ENCODE measurements at places on chromosomes 5 and 9.

- no peak for DNase-seq
Measured at GRCh38 chr9:116152390-116152789, 1.2 kb upstream of the PAPPA start.

- no peak for DNase-seq
Measured at GRCh38 chr9:6428940-6429889, 16.2 kb downstream of the UHRF2 start.

DNA sequence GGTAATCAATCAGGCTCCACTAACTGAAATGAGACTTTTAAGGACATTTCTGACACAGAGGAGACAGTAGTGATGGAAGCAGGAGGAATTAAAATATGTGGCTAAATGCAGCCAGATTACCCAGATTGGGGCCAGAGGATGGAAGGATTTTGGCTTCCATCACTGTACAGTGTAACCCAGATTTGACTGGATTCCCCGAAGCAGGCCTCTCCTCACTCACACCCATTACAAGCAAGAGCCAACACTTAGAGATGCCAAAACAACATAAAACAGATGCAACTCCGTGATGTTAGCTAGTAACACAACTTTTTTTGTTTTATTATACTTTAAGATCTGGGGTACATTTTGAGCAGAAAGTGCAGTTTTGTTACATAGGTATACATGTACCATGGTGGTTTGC, 17.6 kb downstream of the TEK start:
- no peak for DNase-seq

- no peak for DNase-seq
Measured at GRCh38 chr5:168557389-168557788, 21.8 kb downstream of the PANK3 start.

GRCh38 chr5:43073597-43074546, 33.8 kb upstream of the ANXA2R start:
- peak; percentile 33 for DNase-seq

- DNase-seq: no peak
Measured at GRCh38 chr5:1751026-1751863, 48.4 kb downstream of the MRPL36 start.

DNA sequence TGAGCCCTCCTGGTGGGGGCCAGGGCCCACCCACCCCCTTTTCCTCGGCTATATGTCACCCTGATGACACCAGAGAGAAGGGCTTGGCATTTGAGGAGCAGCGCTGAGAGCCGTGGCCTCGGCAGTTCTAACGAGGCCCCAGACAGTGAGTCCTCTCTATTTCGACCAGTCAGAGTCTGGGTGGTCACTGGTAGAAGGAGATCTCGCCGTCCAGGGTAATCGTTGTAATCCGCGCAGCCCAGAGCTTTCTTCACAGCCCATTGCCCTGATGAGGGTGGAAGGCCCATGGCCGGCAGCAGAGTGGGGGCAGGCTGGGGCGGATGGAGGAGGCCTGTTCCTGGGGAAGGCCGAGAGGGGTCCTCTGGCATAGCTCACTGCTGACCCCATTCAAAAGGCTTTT, 70.2 kb downstream of the PSMB7 start:
- DNase-seq: no peak

- DNase-seq: no peak
Measured at GRCh38 chr9:87054999-87055686, 107.8 kb upstream of the GAS1 start.

DNA sequence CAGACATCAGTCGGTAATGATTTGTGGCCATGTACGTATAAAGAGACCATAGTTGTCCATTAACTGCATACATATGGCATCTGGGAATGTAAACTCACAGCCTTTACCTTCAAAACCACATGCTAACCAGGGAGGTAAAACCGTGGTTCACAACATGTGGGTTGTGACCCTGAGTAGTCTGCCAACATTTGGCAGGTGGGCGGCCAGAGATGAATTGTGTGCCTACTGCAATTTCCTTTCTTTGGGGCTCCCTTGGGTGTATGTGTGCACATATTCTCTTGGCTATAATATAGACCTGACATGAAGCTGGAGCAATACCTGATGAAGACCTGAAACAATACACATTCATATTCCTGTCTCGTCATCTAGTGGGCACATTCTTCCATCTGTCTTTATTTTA, 396.0 kb downstream of the MLLT3 start:
- DNase-seq: no peak

DNA sequence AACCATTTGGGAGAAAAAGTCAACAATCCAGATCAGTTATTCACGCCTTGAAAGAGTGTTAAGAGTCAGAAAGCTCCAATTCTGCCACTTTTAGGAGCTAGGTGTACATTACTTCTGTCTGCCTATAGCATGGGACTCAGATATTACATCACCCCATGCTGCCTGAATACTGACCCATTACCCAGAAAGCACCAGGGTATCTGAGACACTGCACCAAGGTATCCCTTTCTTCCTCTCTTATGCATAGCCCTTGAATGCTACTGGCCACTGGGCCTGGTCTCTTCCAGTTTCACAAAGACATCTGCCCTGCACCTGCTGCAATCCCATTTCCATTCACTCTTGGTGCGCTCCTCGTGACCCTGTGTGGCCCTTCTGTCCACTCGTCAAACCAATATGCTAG, 2.6 kb downstream of the STRBP start:
- no peak for DNase-seq

- no peak for DNase-seq
Measured at GRCh38 chr5:120314191-120314590, 149.9 kb upstream of the PRR16 start.

- DNase-seq: peak; percentile 52
Measured at GRCh38 chr5:442335-443238, at the start of gene EXOC3. Gene EXOC3 (plus strand): TSS chr5:443176. CDS start chr5:446206, 3,030 bp downstream.

- DNase-seq: no peak
Measured at GRCh38 chr5:21826884-21827283, 1026.3 kb downstream of the CDH12 start.

DNA sequence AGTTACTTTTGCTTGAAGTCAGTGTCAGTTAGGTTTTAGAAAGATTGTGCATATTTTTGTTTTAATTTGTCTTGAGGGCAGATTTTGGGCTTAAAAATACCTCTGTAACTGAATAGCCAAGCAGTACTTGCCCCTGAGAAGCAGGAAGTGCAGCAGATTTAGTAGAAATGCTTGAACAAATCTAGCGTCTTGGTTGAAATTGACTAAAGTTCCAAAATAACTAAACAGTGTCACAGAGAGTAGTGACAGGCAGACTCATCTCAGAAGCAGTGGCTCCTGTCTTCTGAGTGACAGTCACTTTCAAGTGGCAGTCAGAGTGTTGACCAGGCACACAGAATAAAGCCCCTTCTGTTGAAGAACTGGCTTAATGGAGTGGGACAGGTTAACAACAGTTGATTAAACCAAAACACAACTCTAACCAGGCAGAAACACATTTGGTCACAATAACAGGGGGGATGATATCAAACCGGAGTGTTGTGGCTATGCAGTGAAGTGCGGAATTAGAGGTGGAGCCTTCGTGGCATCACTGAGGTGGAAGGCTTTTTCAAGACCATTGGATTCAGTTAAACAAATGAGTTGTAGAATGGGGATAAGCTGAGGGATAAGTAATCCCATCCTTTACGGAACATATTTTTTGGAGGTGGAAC, 29.1 kb downstream of the TRIO start:
- DNase-seq: no peak

DNA sequence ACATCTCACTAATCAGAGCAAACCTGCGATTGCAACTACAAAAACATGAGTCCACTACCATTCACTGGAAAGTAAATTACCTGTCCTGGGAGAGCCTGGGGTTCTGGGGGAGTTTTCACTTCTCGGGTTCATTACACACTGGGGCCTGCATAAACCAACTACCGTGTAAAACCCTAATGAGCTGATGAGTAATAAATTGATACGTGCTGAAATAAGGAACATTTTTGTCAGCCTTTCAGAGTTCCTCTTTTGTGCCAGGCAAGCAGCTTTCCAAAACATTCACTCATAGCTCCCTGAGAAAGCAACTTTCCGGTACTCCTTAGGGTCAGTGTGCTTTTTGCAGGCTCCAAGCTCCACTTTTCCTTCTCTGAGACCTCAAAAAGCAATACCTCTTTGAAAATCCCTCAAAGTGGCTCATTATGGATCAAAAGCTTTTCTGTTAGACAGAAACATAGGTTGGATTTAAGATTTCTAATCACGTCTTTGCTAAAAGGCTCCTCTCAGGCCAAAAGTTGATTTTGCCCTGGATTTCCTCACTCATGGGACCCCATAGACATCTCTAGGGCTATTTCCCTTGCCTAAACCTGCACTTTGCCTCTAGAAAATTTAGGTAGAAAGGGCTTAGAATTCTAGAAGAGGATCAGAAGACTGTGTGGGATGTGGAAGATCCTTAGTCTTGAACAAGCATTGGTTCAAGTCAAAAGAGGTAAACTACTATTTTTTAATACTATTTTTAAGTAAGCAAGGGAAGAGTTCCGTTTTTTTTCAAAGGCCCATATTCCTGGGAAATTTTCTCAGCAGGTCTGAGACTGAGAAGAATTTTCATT, 74.8 kb downstream of the ST8SIA4 start:
- DNase-seq: no peak

DNA sequence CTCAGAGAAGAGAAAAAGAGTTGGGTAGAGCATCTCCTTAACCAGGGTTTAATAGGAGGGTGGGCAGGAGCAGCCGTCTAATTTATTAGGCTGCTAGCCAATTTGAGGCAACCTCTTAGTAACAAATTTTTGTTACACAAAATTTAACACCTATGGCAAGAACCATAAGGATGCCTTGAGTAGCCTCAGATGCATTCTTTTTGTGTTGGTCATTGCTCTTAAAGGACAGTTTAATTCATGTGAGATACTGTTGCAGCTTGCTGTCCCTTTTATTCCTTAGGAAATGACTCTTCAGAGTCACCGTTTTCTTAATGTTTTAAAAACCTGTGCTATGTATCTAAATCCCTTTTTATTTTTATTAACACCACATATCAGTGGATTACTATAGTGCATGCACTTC, 255.1 kb downstream of the MAST4 start:
- no peak for DNase-seq

GRCh38 chr5:171312129-171312974, 3.3 kb downstream of the TLX3 start:
- DNase-seq: no peak

- no peak for DNase-seq
Measured at GRCh38 chr5:150122158-150122510, 33.5 kb downstream of the PDGFRB start.

DNA sequence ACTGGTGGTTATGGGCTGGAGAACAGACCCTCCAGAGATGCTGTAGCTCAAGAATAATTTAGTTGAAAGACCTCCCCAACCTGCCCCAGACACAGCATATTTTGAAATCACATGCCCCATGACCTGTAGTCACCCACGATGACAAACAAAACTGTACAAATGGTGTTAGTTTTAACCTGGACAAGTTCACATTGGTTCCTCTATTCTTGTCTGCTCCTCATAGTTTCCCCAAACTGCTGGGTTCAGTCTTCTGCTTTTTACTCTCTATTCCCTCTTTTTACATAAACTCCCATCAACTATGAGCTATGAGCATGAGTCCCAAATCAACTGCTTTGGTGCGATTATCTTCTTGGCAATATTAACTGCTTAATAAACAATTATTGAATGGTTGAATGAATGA, 365.3 kb upstream of the CLINT1 start:
- no peak for DNase-seq

GRCh38 chr9:95770653-95771131, 104.8 kb upstream of the ERCC6L2 start:
- DNase-seq: no peak

GRCh38 chr9:93697352-93698139, 121.2 kb downstream of the PHF2 start:
- no peak for DNase-seq

- no peak for DNase-seq
Measured at GRCh38 chr5:104016646-104017045, 454.1 kb upstream of the NUDT12 start.

DNA sequence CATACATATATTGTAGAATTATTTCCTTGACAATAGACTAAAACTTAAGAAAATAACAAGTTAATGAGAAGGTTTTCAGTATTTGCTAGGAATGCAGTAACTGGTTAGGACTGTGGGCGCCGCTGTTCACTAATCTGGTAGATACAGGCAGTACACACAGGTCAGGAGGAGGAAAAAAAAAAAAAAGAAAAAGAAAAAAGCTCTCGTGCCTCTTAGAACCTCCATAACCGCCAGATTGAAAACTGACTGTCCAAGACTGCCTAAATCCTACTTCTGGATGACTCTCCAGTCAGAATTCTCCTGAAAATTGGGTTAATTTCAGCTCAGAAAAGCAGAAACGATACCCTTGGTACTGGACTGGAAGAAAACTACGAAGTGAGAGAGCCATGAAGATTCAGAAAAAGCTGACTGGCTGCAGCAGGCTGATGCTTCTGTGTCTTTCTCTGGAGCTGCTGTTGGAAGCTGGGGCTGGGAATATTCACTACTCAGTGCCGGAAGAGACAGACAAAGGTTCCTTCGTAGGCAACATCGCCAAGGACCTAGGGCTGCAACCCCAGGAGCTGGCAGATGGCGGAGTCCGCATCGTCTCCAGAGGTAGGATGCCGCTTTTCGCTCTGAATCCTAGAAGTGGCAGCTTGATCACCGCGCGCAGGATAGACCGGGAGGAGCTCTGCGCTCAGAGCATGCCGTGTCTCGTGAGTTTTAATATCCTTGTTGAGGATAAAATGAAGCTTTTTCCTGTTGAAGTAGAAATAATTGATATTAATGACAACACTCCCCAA, at the start of gene PCDHGA1:
Gene PCDHGA1 (plus strand): TSS at position 216 of the 782 bp plus-strand sequence.
- DNase-seq: no peak

GRCh38 chr9:132136151-132136780, 25.6 kb upstream of the NTNG2 start:
- DNase-seq: no peak

- DNase-seq: no peak
Measured at GRCh38 chr5:126519637-126520592, 75.1 kb downstream of the ALDH7A1 start.

- no peak for DNase-seq
Measured at GRCh38 chr5:31471916-31472315, 60.0 kb downstream of the DROSHA start.

GRCh38 chr5:155091063-155091648, 77.6 kb downstream of the KIF4B start:
- DNase-seq: no peak

- DNase-seq: no peak
Measured at GRCh38 chr5:133199417-133200178, 147.8 kb downstream of the HSPA4 start.

- DNase-seq: no peak
Measured at GRCh38 chr9:82558855-82559630, 503.9 kb downstream of the RASEF start.

- no peak for DNase-seq
Measured at GRCh38 chr9:31372799-31373587, 1011.5 kb upstream of the ACO1 start.

GRCh38 chr9:134182554-134183085, 18.3 kb upstream of the RNU6ATAC start:
- no peak for DNase-seq

DNA sequence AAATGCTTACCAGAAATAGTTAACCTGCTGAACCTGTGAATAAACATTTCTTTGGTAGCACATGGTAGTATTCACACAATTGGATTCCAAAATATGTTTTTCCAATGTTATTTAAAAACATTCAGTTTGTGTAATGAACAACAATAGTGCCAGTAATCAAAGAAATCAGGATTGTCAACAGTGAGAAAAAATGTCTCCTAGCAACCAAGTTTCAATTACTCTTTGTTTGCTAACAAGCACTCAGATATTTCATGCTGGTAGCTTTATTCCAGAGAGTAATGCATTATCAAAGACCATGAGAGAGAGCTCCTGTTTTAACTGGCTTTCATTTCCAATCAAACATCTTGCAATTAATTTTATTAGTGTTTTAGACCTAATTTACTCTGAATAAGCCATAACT, 768.1 kb upstream of the GRAMD2B start:
- no peak for DNase-seq

Measured in T follicular helper cell (primary cell).